Endothelial cell (in vitro differentiated cells): ENCODE measurements at places on chromosomes 7 and 10.

- no peak for DNase-seq
These were observed 4.4 kb downstream of the LAMTOR4 start for GRCh38 chr7:100152937-100153666.

GRCh38 chr10:21202776-21203462 lies 305.8 kb upstream of the NEBL start:
- no peak for DNase-seq

DNA sequence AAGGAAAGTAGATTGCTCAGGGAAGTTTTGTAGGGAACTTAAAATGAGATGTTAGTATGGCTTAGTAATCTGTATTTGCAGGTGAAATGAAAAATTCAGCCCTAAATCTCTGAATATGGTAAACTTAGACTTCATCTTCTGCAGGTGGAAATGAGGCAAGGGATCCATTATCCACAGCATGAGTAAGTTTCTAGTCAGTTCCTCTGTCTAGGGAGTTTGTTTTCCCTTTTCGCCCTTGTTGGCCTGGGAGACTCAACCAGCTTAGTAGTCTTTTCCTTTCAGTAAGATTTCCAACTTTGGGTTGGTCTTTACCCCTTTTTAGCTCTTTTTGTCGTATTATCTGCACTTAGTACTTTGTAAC lies 65.6 kb downstream of the ZEB1 start:
- DNase-seq, result no peak

- DNase-seq, result no peak
These were observed 106.4 kb upstream of the ZNF438 start for GRCh38 chr10:31138026-31138553.

- DNase-seq, result no peak
These were observed 21.5 kb downstream of the ARL5B start for GRCh38 chr10:18680754-18681153.

DNA sequence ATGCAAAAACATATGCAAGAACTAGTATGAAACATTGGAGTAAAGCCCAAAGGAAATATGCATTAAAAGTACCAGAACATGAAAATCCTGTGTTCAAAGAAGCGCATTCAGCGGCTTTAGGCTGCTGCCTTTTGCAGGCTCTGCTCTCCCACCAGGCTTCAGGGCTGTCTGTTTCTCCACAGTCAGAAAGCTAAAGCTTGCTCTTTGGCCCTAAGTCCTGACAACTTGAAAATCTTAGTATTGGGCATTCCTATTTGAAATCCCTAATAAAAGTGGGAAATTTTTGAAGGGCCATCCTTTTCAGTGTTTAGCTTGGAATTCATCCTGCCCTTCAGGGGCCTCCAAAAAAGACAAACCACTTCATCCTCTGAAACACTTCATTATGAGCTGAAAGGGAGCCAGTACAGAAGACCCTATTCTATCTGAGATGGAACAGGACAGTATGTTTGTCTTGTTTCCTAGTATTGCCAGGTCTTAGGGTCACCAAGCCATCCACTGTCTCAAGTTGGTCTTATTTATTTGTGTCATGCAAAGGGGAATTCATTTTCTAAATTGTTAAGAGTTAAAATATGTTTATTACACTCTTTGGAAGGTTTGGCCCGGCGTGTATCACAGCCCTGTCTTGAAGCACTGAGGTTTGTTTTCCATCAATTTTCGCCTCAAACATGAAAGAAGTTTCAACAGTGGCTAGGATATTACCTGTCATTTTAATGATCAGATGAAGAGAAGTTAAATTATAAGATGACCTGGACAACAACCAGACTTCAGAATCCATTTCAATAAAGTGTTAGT lies 326.3 kb upstream of the BMPER start:
- DNase-seq, result no peak

- peak; percentile 49 for DNase-seq
These were observed 106.0 kb downstream of the CUBN start for GRCh38 chr10:17023386-17024298.

GRCh38 chr7:126605553-126605952 lies 647.2 kb downstream of the GRM8 start:
- no peak for DNase-seq

DNA sequence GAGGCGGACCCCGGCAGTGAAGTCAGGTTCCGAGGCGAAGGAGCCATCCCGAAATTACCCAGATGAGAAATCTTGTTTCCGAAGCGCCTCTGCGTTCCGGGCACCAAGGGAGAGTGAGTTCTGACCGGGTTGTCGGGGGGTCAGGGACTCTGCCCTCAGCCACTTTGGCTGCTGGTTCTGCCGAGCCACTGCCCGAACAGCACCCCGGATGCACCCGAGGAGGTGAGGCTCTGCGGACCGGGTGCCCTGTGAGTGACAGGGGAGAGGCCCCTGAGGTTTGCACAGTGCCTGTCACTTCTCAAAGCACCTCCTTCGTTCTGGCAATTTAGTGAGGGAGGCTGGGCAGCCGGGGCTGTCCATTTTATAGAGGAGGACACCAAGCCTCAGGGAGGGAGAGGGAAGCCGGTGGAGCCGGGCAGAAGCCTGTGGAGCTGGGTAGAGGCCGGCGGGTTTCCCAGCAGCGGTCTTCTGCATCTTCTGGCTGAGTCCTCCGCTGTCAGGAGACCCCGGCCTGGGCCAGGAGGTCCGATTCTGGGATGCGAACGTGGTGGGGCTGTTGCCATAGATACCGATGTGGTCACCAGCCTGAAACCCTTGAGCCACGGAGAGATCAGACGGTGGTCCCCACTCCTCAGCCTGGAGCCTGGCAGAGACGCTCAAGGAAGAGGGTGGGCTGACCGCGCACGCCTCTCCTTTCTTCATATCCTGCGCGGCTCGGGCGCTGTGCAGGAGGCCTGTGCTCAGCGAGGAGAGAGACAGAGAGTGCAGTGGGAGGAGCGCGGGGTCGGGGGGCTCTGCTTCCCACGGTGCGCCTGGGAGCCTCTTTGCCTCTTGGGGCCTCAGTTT lies 18.9 kb upstream of the SHH start:
- no peak for DNase-seq

GRCh38 chr10:119313024-119313423 lies 105.7 kb downstream of the GRK5 start:
- DNase-seq, result no peak

- no peak for DNase-seq
These were observed 34.4 kb downstream of the AGR3 start for GRCh38 chr7:16847381-16847860.

DNA sequence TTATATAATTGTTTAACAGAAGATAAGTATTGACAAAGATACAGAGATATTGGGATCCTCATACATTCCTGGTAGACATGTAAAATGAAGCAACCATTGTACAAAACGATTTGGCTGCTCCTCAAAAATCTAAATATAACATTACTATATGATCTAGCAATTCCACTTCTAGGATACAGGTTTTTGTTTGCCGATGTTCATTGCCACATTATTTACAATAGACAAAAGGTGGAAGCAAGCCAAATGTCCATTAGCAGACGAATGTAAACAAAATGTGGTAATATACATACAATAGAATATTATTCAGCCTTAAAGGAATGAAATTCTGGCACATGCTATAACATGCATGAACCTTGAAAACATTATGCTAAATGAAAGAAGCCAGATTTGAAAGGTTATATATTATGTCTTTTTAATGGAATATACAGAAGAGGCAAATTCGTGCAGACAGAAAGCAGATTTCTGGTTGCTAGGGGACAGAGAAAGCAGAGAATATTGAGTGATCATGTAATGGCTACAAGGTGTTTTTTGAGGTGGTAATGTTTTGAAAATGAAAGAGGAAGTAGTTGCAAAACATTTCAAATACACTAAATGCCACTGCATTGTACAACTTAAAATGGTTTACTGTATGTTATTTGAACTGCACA lies 44.9 kb downstream of the POLR1F start:
- DNase-seq, result no peak

- peak; percentile 39 for DNase-seq
These were observed 41.8 kb downstream of the CNNM1 start for GRCh38 chr10:99370993-99371392.

- DNase-seq, result no peak
These were observed 128.7 kb downstream of the SAMD9 start for GRCh38 chr7:92988941-92989545.
